ENCODE measurements at places on chromosomes 13 and 19. TPM values are rescaled to one million over a fixed set of nuclear protein-coding genes. Genes with fewer than 3 reads are reported as not detected.

Gene OR7D2
- 0.05 TPM for total RNA-seq

Gene KL
- not detected for total RNA-seq

Gene GSX1
- total RNA-seq: not detected

Gene ATXN8OS
- not detected for total RNA-seq

Gene RAX2
- not detected for total RNA-seq

Gene STOML3
- total RNA-seq: not detected

Gene FLT3LG
- 0.35 TPM for total RNA-seq

Gene CEBPG
- total RNA-seq: 73.9 TPM

Gene FBXO27
- total RNA-seq: 0.52 TPM

Gene IZUMO2
- total RNA-seq: not detected

Gene DLL3
- 4.0 TPM for total RNA-seq

Gene PLVAP
- not detected for total RNA-seq

Gene GMIP
- total RNA-seq: 2.2 TPM

Gene KCNN4
- total RNA-seq: 22.9 TPM

Gene IGSF23
- not detected for total RNA-seq

Gene APOC4
- not detected for total RNA-seq

Gene POLR1D
- 149 TPM for total RNA-seq

Gene SLC7A10
- total RNA-seq: not detected

Gene WTIP
- total RNA-seq: 8.2 TPM

Gene KIR2DL4
- total RNA-seq: not detected

Gene FXYD1
- total RNA-seq: not detected

Gene SH2D3A
- total RNA-seq: 8.1 TPM

Gene CBY2
- total RNA-seq: 1.1 TPM
